Suprapubic skin (tissue), 4 donors: ENCODE measurements at places on chromosomes 11 and 22. TPM values are rescaled to one million over a fixed set of nuclear protein-coding genes. Genes with fewer than 3 reads are reported as not detected.

The ACR gene
- total RNA-seq: not detected

The RASL10A gene
- total RNA-seq: 1.2 TPM

- H3K27ac ChIP-seq: no peak overlapping the region
- no peaks in the 10 kb centered on the region for H3K4me1 ChIP-seq
- H3K27me3 ChIP-seq: no peaks in the 10 kb centered on the region
- no peak overlapping the region for H3K4me3 ChIP-seq
- DNase-seq: no peak
These were observed 160.5 kb upstream of the NAV2 start for GRCh38 chr11:19552161-19552560.

The SLC22A25 gene
- not detected for total RNA-seq

GRCh38 chr11:88886796-88887195 lies 179.0 kb downstream of the GRM5 start:
- H3K4me1 ChIP-seq: no peaks in the 10 kb centered on the region
- no peaks in the 10 kb centered on the region for H3K36me3 ChIP-seq
- H3K4me3 ChIP-seq: no peak overlapping the region
- no peak for DNase-seq
- no peak overlapping the region for H3K27ac ChIP-seq
- H3K27me3 ChIP-seq: no peaks in the 10 kb centered on the region

The NKAPD1 gene
- total RNA-seq: 17.9 TPM

- H3K4me3 ChIP-seq: no peak overlapping the region
- H3K36me3 ChIP-seq: no peaks in the 10 kb centered on the region
- DNase-seq: no peak
- peaks cover 28% of the 10 kb centered on the region for H3K4me1 ChIP-seq
These were observed 43.7 kb downstream of the SCGB1A1 start for GRCh38 chr11:62462508-62462892.

GRCh38 chr11:14539982-14540421 lies 19.8 kb upstream of the PSMA1 start:
- peaks cover 14% of the 10 kb centered on the region for H3K4me1 ChIP-seq
- no peaks in the 10 kb centered on the region for H3K36me3 ChIP-seq
- no peak overlapping the region for H3K4me3 ChIP-seq

The MMP13 gene
- not detected for total RNA-seq

The OR5D16 gene
- total RNA-seq: not detected

- peaks cover 82% of the 10 kb centered on the region for H3K36me3 ChIP-seq
- no peak overlapping the region for H3K27ac ChIP-seq
- no peak overlapping the region for H3K4me3 ChIP-seq
- no peak for DNase-seq
These were observed 14.2 kb downstream of the TMEM121B start for GRCh38 chr22:17106785-17107546.

GRCh38 chr11:26997378-26997777 lies 3.5 kb downstream of the FIBIN start:
- H3K36me3 ChIP-seq: no peaks in the 10 kb centered on the region
- no peaks in the 10 kb centered on the region for H3K27me3 ChIP-seq
- peaks cover 2% of the 10 kb centered on the region for H3K4me1 ChIP-seq
- H3K4me3 ChIP-seq: peak overlapping the region; percentile 52
- no peak overlapping the region for H3K27ac ChIP-seq

GRCh38 chr11:106395716-106396349 lies 318.4 kb downstream of the AASDHPPT start:
- H3K36me3 ChIP-seq: no peaks in the 10 kb centered on the region
- no peak overlapping the region for H3K27ac ChIP-seq
- no peaks in the 10 kb centered on the region for H3K4me1 ChIP-seq
- no peaks in the 10 kb centered on the region for H3K27me3 ChIP-seq
- H3K4me3 ChIP-seq: no peak overlapping the region
- DNase-seq: no peak

DNA sequence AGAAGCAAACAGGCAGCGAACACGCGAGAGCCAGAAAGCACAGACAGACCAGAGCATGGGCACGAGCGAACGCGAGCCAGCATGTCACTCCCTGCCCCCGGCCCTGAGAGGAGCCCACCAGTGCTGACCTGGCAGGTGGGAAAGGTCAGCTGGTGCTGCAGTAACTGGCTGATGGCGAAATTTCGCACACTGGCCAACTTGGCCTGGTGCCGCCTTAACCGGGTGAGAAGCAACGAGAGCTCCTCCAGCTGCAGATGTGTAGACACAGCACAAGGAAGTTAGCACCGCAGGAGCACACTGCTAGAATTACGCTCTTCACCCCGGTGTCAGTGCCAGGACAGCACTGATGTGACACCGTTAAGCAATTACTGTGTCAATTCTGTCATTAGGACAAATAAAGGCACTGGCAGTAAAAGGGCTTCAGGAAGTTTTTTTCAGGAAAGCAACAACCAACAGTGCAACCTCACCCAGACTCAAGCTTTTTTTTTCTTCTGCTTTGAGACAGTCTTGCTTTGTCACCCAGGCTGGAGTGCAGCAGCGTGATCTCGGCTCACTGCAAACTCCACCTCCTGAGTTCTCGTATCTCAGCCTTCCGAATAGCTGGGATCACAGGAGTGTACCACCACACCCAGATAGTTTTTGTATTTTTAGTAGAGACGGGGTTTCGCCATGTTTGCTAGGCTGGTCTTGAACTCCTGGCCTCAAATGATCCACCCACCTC lies 76.8 kb downstream of the C11orf58 start:
- H3K27ac ChIP-seq: peak overlapping the region; percentile 62
- peaks cover 7% of the 10 kb centered on the region for H3K36me3 ChIP-seq
- peaks cover 50% of the 10 kb centered on the region for H3K4me1 ChIP-seq
- H3K27me3 ChIP-seq: no peaks in the 10 kb centered on the region

DNA sequence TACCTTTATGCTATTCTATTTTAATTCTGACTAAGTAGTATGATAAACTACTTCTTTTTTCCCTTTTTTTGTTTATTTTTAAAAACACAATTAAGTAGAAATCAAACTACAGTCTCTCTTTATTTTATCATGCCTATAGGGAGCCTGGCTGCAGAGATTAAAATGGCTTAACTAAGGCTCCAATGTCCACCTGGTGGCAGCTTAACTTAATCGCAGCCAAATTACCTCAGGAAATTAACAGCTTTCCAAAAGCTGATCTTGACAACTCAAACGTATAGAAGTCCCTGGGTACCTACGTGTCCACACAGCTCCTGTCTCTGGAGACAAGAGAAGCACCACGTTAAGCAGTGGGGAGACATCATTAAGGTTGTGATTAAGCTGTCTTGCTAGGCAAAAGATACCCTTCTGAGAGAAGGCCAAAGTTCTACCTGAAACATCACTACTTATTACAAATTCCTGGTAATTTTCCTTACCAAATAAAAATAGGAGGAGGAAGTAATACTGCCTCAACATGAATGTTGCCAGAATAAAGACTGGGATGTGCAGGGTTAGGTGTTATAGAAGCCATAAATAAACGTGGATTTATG lies 63.2 kb upstream of the SNX19 start:
- H3K27ac ChIP-seq: no peak overlapping the region
- no peaks in the 10 kb centered on the region for H3K4me1 ChIP-seq
- no peak for DNase-seq
- peaks cover 8% of the 10 kb centered on the region for H3K27me3 ChIP-seq
- no peaks in the 10 kb centered on the region for H3K36me3 ChIP-seq

DNA sequence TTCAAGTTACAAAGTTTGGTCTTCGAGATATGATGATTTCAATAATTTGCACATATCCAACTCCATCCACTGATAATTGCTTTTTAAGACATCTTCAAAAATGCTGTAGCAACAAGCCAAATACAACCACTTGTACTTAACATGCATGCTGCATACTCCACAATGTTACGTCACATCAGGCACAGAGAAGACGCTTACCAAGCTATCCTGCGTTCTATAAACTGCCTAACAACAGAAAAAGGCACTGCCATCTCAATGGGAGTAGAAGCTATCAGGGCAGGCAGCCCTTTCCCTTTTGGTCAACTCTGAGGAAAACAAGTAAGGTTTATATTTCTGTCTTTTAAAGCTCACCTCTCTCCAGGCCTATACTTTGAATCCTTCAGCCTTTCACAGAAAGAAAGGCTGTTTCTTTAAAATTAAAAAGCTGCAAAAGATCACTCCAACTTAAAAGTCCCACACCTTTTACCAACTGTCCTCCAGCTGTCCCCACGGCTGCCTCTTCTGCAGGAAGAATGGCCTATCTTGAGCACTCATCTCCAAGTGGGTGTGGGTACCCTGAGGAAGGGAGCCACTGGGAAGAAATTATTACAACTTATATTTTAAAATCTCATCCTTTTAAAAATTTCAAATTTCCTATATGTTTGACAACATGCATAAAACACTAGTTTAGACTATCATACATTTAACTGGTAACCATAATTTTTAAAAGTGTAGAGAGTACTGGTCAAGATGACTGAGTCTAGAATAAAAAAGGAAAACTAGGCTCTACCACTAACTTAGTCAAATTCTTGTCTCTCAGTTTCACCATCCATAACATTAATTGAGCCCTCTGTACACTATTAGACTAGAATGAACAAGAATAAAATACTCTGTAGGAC lies 14.5 kb downstream of the PHF21A start:
- H3K27me3 ChIP-seq: no peaks in the 10 kb centered on the region
- peaks cover 29% of the 10 kb centered on the region for H3K4me1 ChIP-seq
- DNase-seq: no peak
- H3K27ac ChIP-seq: no peak overlapping the region
- H3K4me3 ChIP-seq: no peak overlapping the region

DNA sequence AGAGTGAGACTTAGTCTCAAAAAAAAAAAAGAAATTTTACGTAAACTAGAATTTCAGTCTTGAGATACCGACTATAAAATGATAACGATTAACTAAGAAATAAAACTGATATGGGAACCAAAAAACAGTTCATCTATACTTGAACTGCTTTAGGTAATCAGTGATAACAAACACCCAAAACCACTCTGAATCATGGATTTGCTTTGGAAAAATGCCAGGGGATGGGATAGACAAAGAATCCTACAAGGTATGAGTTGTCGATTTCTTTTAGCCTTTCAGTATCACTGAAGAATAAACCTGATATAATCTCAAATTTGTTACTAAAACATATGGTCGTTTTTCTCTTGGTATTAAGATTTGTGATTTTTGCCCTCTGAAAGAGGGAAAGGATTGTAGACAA lies 13.7 kb downstream of the CSTF3 start:
- no peak overlapping the region for H3K27ac ChIP-seq
- no peaks in the 10 kb centered on the region for H3K4me1 ChIP-seq
- no peaks in the 10 kb centered on the region for H3K27me3 ChIP-seq
- no peak for DNase-seq

DNA sequence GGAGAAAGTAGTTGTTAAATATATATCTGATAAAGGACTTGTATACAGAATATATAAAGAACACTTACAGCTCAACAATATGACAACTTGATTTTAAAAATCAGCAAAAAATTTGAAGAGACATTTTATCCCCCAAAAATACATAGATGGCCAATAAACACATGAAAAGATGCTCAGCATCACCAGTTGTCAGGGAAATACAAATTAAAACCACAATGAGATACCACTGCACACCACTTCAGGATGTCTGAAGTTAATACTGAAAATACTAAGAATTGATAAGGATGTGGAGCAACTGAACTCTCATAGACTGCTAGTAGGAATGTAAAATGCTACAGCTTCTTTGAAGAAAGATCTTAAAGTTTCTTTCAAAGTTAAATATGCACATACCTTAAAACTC lies 49.2 kb downstream of the KREMEN1 start:
- peaks cover 37% of the 10 kb centered on the region for H3K36me3 ChIP-seq
- H3K4me1 ChIP-seq: peaks cover 12% of the 10 kb centered on the region
- no peak overlapping the region for H3K27ac ChIP-seq

- H3K4me3 ChIP-seq: no peak overlapping the region
- peaks cover 19% of the 10 kb centered on the region for H3K4me1 ChIP-seq
- no peak overlapping the region for H3K27ac ChIP-seq
- no peaks in the 10 kb centered on the region for H3K36me3 ChIP-seq
These were observed 3.0 kb upstream of the ANKK1 start for GRCh38 chr11:113384551-113384950.

GRCh38 chr11:2466869-2467694 lies 22.3 kb downstream of the KCNQ1 start:
- no peak for DNase-seq
- peaks cover 5% of the 10 kb centered on the region for H3K27me3 ChIP-seq
- no peak overlapping the region for H3K4me3 ChIP-seq
- no peaks in the 10 kb centered on the region for H3K36me3 ChIP-seq
- H3K4me1 ChIP-seq: no peaks in the 10 kb centered on the region
- H3K27ac ChIP-seq: no peak overlapping the region

- H3K36me3 ChIP-seq: no peaks in the 10 kb centered on the region
- H3K4me1 ChIP-seq: no peaks in the 10 kb centered on the region
- H3K27me3 ChIP-seq: no peaks in the 10 kb centered on the region
- H3K27ac ChIP-seq: no peak overlapping the region
- DNase-seq: no peak
These were observed 12.5 kb upstream of the PTPRJ start for GRCh38 chr11:47967577-47968525.

The VSIG10L2 gene
- 8.7 TPM for total RNA-seq

DNA sequence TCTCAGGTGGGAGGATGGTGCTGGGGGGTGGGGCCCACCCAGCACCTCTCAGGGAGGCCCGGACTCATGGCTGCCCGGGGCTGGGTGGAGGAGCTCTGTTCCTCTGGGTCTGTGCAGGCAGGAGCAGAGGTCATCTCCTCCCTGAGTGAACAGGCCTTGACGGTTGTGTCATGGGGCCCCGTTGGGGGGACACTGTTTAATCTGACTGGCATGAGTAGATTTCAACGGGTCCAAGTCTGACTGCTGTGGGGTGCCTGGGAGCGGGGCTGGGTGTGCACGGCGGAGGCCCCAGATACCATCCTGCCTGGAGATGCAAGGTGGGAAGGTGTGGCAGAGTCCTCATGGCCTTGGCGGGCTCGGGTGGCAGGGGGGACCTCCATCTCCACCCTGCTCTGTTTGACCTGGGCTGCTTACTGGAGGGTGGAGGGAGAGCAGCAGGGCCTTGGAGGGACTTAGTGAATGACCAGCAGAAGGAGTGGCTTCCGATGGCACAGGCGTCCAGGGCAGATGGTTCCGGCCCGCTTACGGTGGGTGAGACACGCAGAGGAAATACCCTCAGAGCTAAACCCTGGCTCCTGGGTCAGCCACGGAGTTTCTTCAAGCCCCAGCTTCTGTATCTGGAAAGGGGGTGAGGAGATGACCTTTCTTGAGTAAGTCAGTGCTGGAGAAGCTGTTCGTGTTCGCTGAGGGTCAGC lies 48.7 kb downstream of the SMIM38 start:
- H3K27me3 ChIP-seq: peaks cover 14% of the 10 kb centered on the region
- H3K36me3 ChIP-seq: no peaks in the 10 kb centered on the region
- DNase-seq: no peak
- H3K4me3 ChIP-seq: no peak overlapping the region
- no peak overlapping the region for H3K27ac ChIP-seq

DNA sequence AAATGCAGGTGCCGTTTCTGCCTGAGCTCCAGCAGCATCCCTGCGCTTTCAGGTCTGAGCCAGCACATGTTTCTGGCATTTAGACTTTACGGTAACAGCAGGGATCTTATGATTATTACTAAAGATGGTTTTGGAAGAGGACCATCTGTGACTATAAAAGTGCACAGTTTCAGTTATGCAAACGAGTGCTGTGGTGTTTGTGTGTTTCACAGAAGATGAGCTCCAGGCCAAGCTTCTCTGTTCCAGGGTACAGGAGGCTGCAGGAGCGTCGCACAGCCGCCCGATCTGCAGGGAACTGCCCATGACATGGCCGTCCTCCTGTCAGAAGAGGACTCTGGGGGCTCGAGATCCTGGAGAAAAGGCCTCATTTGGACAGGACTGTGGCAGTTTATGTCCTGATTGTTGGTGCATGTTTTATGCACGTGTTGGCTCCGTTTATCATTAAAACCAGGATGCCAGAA lies 297.3 kb downstream of the TBC1D22A start:
- no peak for DNase-seq
- H3K4me3 ChIP-seq: no peak overlapping the region
- H3K27me3 ChIP-seq: no peaks in the 10 kb centered on the region
- no peaks in the 10 kb centered on the region for H3K4me1 ChIP-seq
- no peak overlapping the region for H3K27ac ChIP-seq

- no peaks in the 10 kb centered on the region for H3K36me3 ChIP-seq
- H3K27ac ChIP-seq: no peak overlapping the region
These were observed 3.3 kb upstream of the CTR9 start for GRCh38 chr11:10747733-10748132.
